ENCODE measurements at places on chromosomes 1 and 21. TPM values are rescaled to one million over a fixed set of nuclear protein-coding genes. Genes with fewer than 3 reads are reported as not detected.

DNA sequence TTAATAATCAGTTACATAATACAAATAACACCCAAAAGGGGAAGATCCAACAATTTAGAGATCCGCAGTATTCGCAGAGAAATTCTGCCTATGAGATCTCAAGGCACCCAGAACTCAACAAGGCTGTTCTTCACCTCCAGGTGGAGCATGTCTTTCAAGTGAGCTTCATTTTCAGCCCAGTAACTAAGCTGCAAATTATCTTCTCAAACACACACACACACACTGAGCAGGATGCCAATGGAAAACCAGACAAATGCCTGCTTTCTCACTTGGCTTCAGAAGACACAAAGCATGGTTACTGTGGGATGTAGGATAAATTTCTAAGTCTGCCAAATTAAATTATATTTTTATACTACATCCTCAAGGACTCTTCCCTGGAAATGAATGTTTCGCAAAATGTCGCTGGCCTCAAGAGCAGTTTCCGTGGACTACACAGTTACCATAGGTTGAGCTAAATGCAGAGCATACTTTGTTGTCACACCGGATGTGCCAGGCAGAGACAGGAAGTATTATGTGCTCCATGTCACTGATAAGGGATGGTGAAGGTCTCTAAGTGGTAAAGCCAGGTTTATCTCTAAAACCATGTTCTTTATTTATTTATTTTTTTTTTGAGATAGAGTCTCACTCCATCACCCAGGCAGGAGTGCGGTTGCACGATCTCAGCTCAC is 30.3 kb downstream of the UBR4 start:
- H3K4me1 ChIP-seq: no peaks in the 10 kb centered on the region
- H3K27ac ChIP-seq: no peak overlapping the region
- H3K27me3 ChIP-seq: no peaks in the 10 kb centered on the region

- H3K36me3 ChIP-seq: no peaks in the 10 kb centered on the region
- H3K4me3 ChIP-seq: no peak overlapping the region
- DNase-seq: no peak
Observed at GRCh38 chr1:203437696-203438315, 37.8 kb upstream of the PRELP start.

GRCh38 chr1:215720126-215720525 is 153.0 kb downstream of the KCTD3 start:
- H3K27me3 ChIP-seq: no peaks in the 10 kb centered on the region
- H3K4me3 ChIP-seq: no peak overlapping the region
- peaks cover 15% of the 10 kb centered on the region for H3K4me1 ChIP-seq
- no peaks in the 10 kb centered on the region for H3K36me3 ChIP-seq
- peak; percentile 20 for DNase-seq

DNA sequence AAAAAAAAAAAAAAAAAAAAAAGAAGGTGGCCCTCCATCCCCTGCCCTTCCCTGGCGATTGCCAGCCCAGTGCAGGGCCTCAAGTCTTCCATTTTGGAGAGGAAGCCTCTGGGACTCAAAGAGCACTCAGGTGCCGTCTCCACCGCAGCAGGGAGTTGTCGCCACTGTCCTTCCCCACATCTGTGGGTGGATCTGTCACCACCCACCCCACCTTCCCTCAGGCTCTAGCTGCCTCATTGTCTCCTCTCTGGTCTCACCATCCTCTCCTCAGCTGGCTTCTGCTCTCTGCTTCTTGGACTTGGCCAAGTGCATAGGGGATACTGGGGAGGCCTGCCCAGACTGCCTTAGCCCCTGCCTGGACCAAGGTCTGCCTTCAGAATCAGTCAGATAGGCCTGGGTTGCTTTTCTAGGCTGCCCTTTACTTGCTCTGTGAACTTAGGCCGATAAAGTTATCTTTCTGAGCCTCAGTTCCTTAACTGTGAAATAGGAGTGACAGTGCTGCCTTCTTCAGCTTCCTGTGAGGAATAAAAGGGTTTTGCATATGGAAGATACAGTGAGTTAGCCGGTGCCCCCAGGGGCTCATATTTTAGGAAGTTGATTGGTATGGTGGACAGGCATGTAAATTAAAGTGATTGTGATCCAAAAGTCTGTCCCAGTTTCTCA is 15.8 kb downstream of the RCC1 start:
- DNase-seq: no peak
- H3K27ac ChIP-seq: no peak overlapping the region
- no peaks in the 10 kb centered on the region for H3K27me3 ChIP-seq
- no peak overlapping the region for H3K4me3 ChIP-seq

- no peaks in the 10 kb centered on the region for H3K27me3 ChIP-seq
- H3K4me1 ChIP-seq: no peaks in the 10 kb centered on the region
- H3K36me3 ChIP-seq: no peaks in the 10 kb centered on the region
- H3K27ac ChIP-seq: no peak overlapping the region
Observed at GRCh38 chr1:244628789-244629188, 24.1 kb upstream of the DESI2 start.

DNA sequence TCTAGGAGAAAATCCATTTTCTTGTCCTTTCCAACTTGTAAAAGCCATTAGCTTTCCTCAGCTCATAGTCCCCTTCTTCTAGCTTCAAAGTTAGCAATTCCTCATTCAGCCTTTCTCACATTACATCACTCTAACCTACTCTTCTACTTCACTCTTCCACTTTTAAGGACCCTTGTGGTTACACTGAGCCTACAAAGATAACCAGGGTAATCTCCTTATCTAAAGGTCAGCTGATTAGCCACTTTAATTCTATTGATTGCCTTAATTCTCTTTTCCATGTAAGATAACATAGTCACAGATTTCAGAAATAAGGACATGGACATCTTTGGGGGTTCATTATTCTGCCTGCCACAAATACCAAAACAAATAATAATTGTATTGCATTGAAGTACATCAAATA is 8.5 kb upstream of the SPATA6 start:
- no peaks in the 10 kb centered on the region for H3K36me3 ChIP-seq
- no peak overlapping the region for H3K27ac ChIP-seq
- no peak for DNase-seq
- no peak overlapping the region for H3K4me3 ChIP-seq
- no peaks in the 10 kb centered on the region for H3K4me1 ChIP-seq

DNA sequence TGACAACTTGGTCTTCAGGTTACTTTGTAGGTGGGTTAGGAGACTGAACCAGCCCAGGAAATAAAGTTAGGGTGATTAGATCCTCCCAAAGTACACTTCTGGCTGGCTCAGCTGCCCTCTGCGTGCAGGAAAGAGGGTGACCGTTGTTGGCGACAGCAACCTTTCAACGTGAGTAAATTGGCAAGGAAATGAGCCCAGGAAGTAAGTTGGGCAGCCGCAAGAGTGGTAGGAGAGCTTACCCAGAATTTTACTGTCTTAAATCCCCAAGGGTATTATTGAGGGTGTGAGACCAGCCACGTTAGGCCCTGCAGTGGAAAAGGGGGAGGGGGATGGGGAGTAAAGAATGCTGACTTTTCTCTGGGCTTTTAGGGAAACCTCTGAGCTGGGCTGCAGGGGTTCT is 1.6 kb downstream of the TENT5C start:
- H3K4me1 ChIP-seq: peaks cover 2% of the 10 kb centered on the region
- no peak for DNase-seq
- no peaks in the 10 kb centered on the region for H3K36me3 ChIP-seq
- H3K27ac ChIP-seq: no peak overlapping the region

MAP10 gene
- 2.3 TPM for total RNA-seq

NBPF1 gene
- 41.0 TPM for total RNA-seq

HSF2BP gene
- total RNA-seq: 4.8 TPM

ZRANB2 gene
- total RNA-seq: 33.8 TPM

TINAGL1 gene
- 4.7 TPM for total RNA-seq
